ENCODE measurements at places on chromosomes 13 and 19. TPM values are rescaled to one million over a fixed set of nuclear protein-coding genes. Genes with fewer than 3 reads are reported as not detected.

The TMEM272 gene
- 0.77 TPM for total RNA-seq

The ZNF568 gene
- 6.1 TPM for total RNA-seq

The PCDH20 gene
- not detected for total RNA-seq

The MADCAM1 gene
- 0.19 TPM for total RNA-seq

GRCh38 chr13:23859904-23860303 lies 29.3 kb downstream of the MIPEP start:
- no peak for DNase-seq

DNA sequence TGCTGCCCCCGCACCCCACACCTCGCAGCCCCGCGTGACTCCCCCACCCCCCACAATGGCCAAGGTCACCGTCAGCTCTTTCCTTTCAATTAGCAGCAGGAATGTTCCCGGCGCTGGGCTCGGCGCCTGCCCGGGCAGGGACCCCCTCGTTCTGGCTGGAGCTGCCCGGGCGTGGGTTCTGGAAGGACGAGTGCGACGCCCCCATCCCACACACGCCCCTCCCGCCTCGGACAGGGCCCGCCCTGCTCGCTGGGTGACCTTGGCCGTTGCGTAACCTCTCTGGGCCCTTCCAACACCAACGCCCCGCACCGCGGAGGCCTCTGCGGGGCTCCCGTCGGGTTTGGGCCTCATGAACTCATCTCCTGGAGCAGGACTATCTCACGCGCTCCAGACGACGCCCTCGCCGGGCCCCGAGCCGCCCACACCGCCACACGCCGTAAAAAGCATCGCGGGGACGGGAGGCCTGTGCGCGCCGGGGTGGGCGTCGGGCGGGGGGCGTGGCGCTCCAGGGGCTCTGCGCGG lies 10.3 kb downstream of the PALM start:
- no peak for DNase-seq

DNA sequence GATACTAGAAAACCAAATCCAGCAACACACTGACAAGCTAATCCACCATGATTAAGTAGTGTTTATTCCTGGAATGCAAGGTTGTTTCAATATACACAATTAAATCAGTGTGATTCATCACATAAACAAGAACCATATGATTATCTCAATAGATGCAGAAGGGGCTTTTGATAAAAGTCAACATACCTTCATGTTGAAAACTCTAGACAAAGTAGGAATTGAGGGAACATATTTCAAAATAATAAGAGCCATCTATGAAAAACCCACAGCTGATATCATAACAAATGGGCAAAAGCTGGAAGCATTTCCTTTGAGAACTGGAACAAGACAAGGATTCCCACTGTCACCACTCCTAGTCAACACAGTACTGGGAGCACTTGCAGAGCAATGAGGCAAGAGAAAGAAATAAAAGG lies 213.6 kb upstream of the CSNK1A1L start:
- no peak for DNase-seq

DNA sequence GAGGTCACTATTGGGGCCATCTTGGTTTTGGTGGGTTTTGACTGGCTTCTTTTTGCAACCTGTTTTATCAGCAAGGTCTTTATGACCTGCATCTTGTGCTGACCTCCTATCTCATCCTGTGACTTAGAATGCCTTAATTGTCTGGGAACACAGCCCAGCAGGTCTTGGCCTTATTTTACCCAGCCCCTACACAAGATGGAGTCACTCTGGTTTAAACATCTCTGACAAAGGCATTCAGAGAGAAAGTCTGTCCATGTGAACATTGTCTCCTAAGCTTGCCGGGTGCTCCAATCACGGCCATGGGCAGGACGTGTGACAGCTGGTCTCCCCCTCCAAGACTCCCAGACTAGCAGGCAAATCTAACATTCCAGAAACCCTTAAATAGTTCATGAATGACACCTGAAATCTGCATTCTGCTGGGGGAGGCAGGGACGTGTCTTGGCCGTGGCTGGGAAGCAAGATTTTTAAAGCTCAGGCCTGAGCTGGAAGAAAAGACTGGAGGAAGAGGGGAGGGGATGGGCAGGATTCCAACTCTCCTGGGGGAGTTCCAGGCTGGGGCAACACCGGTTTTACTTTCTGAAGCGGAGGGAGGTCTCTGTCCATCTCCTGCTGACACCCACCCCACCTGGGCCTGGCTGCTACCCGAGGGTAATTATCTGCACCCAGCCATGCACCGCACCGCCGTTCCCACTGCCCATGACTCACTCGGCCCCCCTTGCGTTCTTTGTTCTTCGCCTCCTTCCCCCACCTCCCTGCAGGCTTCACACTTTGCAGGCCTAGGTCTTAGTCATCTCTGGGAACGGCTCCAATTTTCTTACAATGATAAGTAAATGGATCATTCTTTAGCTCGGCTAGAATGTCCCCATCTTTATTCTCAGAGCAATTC lies 11.6 kb upstream of the OR1M1 start:
- DNase-seq: no peak

- no peak for DNase-seq
Measured at GRCh38 chr13:39196965-39197646, 158.8 kb downstream of the NHLRC3 start.

GRCh38 chr19:29804493-29804892 lies 7.3 kb upstream of the CCNE1 start:
- peak; percentile 70 for DNase-seq

DNA sequence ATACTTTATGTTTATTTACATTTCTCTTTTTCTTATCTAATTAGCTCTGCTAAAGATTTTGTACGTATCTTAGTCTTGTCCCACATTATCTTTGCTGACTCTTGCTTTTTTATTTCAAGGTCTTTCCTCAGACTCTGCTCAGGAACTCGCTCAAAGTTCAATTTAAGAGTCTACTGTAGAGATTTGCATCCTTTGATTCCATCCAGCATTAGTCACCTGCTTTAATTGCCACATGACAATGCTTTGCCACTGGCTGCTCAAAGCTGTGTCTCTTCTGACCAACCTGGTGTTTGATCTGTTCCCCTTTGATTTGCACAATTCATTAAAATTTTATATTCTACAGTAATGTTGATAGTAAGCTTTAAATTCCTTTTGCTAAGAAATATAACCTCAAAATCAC lies 157.9 kb upstream of the FREM2 start:
- DNase-seq: no peak

DNA sequence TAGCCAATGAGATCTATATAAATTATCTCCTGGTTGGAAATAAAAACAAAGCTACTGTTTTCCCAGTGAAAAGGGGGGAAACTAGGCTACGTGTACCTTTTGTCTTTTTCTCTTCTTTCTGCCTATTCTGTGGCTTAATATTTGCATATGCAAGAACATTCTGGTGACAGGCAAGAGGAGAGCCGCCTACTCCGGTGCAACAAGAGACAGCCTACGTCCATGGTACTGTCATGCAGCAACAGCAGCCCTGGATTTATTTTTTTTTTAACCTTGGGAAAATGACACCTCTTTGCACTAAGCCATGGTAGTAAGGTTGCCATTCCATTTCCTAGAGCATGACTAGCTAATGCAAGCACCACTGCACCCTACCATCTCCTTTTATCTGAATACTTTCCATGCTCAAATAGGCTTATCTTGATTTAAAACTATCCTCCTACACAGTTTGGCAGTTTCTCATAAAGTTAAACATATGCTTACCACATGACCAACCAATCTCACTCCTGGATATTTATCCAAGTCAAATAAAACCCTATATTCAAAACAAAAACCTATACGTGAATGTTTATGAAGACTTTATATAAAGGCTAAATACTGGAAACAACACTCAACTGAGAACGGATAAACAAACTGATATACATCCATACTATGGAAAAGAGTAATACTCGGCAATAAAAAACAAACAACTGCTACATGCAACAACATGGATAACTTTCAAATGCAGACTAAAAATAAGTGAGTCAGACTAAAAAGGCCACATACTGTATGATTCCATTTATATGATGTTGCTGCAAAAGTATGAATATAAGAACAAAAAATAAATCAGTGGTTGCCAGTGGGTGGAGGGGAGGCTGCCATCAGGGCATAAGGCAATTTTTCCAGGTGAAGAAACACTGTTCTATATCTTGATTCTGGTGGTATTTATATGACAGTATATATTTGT lies 17.3 kb downstream of the NUFIP1 start:
- no peak for DNase-seq

DNA sequence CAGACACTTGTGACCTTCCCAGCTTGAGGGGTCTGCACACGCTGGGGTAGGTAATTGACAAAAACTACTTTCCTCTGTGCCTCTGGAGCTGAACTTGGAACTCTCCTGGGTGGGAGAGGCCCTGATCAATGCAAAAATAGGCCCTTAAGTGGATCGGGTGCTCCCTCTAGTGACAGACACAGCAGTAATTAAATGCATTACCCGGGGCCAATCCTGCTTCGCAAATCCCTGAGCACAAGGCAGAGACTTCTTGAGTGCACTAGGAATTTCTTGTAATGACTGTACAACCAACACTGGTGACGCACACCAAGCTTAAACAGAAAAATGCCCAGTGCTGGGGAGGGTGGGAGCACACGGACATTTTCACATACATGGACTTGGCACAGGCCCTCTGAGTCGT lies 10.6 kb upstream of the UBE2S start:
- peak; percentile 88 for DNase-seq

GRCh38 chr19:38039966-38040365 lies 133.0 kb downstream of the SIPA1L3 start:
- no peak for DNase-seq

- DNase-seq: no peak
Measured at GRCh38 chr19:5951338-5951861, 26.5 kb downstream of the RANBP3 start.

DNA sequence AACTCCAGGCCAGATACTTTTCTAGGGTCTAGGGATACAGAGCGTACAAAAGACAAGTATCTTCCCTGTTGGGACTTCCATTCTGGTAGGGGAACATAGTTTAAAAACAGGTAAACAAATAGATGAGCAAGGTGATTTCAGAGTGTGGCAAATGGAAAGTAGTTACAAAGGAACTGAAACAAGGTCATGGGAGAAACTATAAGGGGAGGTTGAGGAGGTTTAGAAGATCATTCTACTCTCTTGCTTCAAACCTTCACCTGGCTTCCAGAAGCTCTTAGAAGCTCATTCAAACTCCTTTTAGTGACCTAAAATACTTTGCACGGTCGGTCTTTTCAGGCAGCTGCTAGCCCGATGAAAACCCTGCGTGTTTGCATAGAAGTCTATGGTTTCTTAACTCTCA lies 9.1 kb downstream of the FFAR2 start:
- no peak for DNase-seq

GRCh38 chr13:57314897-57315520 lies 148.0 kb downstream of the PRR20E start:
- no peak for DNase-seq

GRCh38 chr13:30256713-30257467 lies 50.5 kb downstream of the KATNAL1 start:
- DNase-seq: no peak

GRCh38 chr13:53089951-53090350 lies 61.3 kb downstream of the OLFM4 start:
- peak; percentile 3 for DNase-seq

- DNase-seq: no peak
Measured at GRCh38 chr13:112545856-112546255, 42.1 kb downstream of the TUBGCP3 start.

- DNase-seq: no peak
Measured at GRCh38 chr19:53079313-53079924, 23.8 kb downstream of the ZNF160 start.

- DNase-seq: no peak
Measured at GRCh38 chr19:13016628-13017305, 21.5 kb downstream of the NFIX start.

DNA sequence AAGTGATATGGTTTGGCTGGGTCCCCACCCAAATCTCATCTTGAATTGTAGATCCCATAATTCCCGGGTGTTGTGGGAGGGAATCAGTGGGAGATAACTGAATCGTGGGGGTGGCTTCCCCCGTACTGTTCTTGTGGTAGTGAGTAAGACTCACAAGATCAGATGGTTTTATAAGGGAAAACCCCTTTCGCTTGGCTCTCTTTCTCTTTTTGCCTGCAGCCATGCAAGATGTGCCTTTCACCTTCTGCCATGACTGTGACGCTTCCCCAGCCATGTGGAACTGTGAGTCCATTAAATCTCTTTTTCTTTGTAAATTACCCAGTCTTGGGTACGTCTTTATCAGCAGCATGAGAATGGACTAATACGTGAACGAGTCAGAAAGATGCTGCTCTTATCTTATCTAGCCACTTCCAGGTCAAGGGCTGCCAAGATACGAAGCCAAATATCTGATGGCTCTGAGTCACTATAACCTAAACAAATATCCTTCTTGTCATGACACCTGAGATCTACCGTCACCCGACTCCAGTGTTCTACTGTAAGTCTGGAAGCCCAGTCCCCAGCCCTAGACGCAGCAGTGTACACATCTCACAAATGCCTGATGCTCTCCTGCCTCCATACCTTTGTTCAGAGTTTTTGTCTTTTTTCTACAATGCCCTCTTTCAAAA lies 45.9 kb downstream of the SLC15A1 start:
- no peak for DNase-seq

DNA sequence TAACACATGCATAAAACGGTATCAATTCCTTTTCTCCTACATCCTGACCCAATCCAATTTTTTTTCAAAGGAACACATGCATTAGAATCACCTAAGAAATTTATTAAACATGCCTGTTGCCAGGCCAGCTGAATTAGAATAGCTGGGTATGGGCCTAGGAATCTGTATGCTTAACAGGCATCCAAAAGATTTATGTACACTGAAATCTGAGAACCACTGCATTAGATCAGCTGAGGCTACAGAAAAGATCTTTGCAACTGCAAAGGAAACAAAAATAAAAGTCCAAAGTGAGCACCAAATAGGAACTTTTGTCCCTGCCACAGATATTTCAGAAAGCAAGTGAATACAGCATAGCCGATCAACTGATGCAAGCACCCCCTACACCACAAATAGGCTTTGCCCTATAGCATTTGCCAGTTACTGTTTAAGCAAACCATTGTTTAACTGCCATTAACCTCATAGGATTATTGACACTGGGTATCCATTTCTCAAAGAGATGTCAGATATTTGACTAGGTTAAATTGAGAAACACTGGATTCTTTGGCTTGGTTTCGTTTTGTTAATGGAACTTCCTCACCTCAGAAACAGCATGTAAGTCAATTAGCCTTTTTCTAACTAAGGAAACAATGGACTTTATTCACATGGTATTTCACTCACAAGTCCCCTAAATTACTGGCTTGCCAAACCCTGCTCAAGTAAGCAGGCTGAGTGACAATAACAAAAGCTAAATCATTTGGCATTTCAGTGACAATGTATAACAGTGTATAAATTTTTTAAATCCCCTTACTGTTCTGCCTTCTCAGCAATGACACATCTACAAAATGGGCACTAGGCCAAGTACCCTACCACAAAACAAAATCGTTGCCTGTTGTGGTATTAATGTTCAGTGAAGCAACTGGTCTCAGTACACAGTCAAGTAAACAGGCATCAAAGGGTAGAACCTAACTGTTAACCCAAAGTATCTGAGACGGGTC lies 67.8 kb downstream of the SUCLA2 start:
- DNase-seq: no peak

GRCh38 chr19:6531163-6531955 lies 533 bp downstream of the TNFSF9 start:
- peak; percentile 69 for DNase-seq

- peak; percentile 76 for DNase-seq
Measured at GRCh38 chr19:42090672-42091071, 14.7 kb downstream of the ZNF574 start.

All from activated CD4-positive, alpha-beta T cell treated with anti-CD3 and anti-CD28 coated beads, Interleukin-2, amount 10 ng/mL, durations not matched to agents 24 days and 14 days (primary cell).